ENCODE measurements at places on chromosomes 7 and 10.
A peak's percentile ranks its signal among the peaks of the same experiment; 100 is the strongest.

GRCh38 chr10:34017281-34017680 is 682.8 kb upstream of the NRP1 start:
- no peak for DNase-seq

- DNase-seq: no peak
Observed at GRCh38 chr10:79235765-79236432, 111.4 kb upstream of the PPIF start.

DNA sequence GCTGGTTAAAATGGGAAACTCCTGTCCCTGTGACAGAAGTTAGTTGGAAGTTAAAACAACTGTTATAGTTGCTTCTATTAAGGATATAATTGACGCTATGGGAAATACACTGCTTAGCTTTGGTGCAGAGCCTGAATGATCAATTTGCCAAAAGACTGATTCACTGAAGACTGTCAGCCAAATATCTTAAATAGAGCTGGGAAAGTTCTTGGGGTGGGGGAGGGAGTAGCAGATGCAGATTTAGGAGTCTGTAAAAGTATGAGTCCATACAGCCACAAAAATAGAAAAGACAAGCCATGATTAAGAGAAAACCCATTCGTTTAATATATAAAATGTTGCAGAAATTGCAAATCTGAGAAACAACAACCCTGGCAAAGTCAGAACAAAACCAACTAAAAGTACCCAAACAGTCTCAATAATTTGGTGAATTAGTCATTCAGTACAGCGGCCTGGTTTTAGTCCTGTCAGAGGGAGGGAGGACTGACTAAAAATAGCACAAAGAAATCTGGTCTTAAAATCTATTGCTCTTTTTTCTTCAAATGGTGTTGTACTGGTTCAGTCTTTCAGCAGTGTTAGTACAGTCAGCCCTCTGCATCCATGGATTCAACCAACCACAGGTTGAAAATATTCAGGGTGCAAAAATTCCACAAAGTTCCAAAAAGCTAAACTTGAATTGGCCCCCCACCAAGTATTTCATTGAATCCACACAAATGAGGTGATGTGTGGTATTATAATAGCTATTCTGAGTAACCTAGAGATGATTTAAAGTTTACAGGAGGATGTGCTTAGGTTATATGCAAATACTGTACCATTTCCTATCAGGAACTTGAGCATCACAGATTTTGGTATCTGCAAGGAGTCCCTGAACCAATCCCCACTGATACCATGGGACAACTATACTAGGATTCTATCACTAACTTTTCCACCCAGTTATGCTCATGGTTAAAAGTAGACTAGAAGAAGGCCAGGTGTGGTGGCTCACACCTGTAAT is 30.0 kb downstream of the STK17A start:
- no peak for DNase-seq

- DNase-seq: no peak
Observed at GRCh38 chr10:80949785-80950184, 412.1 kb downstream of the SH2D4B start.

DNA sequence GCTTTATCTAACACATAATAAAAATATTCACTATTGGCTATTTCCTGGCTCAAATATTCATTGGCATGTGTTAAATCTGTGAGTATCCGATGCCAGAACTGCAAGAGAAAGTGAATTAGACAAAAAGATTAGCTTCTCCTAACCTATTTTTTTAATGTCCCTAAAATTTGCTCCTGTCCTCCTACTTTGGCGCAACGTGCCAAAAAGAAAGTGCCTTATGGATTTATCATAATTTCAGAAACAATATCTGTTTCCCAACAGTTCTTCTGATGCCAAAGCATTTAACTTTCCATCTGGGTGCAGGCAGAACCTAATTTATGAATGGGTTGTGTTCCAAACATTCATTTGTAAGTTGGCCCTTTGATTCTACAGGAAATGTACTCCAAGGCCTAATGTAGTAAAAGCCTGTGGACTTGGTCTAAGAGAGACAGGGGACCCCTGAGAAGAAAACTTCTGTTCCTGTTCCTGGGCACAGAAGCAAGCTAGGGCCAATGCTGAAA is 15.4 kb downstream of the PIP4K2A start:
- DNase-seq: no peak

GRCh38 chr10:46290101-46290886 is 3.5 kb downstream of the ANTXRL start:
- DNase-seq: no peak

GRCh38 chr10:86391236-86391840 is 24.7 kb upstream of the GRID1 start:
- no peak for DNase-seq

DNA sequence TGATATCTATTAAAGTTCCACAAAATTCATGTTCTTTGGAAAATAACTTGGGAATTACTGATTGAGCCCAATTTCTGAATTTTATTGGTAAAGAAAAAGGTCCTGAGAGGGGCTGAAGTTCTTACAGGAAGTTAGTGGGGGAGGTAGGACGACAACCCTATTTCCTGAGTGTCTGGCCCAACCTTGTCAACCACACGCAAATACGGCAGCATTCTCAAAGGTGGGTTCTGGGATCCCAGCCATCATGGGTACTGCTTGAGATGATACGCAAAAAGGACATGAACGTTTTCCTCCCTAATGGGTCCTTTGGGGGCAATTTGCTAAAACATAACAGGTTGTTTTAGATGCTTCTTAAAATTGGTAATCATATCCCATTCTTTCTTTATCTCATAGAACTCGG is 2.7 kb upstream of the PDCD4 start:
- DNase-seq: peak; percentile 67

GRCh38 chr10:69409968-69410367 is 6.8 kb downstream of the TACR2 start:
- DNase-seq: no peak

GRCh38 chr10:131580076-131580652 is 268.6 kb upstream of the TCERG1L start:
- no peak for DNase-seq
